Pancreas (tissue), 10 donors: ENCODE measurements at places on chromosomes 6 and 20. TPM values are rescaled to one million over a fixed set of nuclear protein-coding genes. Genes with fewer than 3 reads are reported as not detected.

The TRIM39 gene
- 5.7 TPM for total RNA-seq

- no peak for DNase-seq
Measured at GRCh38 chr6:157050537-157051265, 272.6 kb downstream of the TMEM242 start.

The NKAIN2 gene
- not detected for total RNA-seq

The CENPQ gene
- 1.2 TPM for total RNA-seq

GRCh38 chr6:97656706-97657350 lies 373.8 kb upstream of the MMS22L start:
- DNase-seq = no peak

- DNase-seq = no peak
Measured at GRCh38 chr6:105364243-105364642, 38.6 kb downstream of the PREP start.

DNA sequence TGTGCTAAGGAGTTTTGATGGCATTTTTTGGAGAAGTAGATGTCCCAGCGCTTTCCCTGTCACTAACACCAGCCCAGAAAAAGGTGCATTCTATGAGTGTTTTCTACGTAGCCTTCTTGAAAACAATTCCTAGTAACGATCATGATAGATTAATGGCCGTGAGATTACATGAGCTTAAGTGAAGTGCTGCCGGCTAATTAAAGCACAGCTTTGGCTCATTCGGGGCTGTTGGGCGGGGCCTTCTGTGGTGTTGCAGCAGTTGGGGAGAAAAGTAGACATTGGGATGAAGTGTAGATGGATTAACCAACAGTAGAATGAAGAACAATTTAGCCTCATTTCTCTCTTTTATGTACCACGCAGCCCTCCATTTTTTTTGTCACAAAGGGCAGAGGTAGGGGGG lies 20.8 kb upstream of the TRAF3IP2 start:
- no peak for DNase-seq

The HDGFL1 gene
- total RNA-seq = not detected

The OR12D3 gene
- total RNA-seq = not detected

- no peak for DNase-seq
Measured at GRCh38 chr6:129748212-129748900, 38.4 kb upstream of the ARHGAP18 start.

DNA sequence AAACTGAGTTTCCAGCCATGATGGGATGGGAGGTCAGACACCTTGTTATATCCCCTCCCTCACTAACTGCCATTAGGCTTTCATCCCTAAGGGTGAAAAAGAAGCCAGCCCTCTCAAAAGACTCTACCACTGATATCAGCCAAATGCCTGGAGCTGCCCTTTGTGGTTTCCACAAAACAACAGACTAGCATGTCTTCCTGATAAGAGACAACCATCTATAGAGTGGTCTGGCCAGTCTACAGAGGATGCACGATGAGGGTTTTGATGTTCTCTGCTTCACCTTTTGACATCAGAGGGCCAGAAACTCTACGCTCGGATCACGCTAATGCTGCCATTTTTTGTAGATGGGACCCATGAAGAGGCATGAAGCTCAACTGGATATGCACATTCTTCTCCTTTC lies 61.7 kb upstream of the ARHGAP18 start:
- no peak for DNase-seq

- DNase-seq = no peak
Measured at GRCh38 chr6:154682633-154683125, 50.5 kb upstream of the SCAF8 start.

- no peak for DNase-seq
Measured at GRCh38 chr20:61332016-61332975, 80.2 kb downstream of the CDH4 start.

The REM1 gene
- total RNA-seq = 0.26 TPM

DNA sequence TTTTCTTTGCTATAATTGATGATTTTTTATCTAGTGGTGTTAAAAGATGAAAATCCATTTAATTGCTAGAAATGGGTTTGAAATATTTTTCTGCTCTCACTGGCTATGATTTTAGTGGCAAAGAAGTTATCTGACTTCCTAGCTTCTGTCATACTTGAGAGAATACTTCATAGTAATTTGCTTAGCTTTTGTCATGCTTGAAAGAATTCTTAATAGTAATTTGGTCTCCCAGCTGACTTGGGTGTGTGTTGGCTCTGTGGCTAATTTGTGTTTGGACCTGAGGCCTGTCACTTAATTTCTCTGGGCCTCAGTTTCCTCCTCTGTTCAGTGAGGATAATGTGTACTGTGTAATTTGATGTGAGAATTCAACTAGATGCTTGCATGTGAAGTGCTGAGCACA lies 12.8 kb upstream of the RMND1 start:
- DNase-seq = no peak

- DNase-seq = no peak
Measured at GRCh38 chr6:43296780-43297497, 1.1 kb upstream of the SLC22A7 start.

DNA sequence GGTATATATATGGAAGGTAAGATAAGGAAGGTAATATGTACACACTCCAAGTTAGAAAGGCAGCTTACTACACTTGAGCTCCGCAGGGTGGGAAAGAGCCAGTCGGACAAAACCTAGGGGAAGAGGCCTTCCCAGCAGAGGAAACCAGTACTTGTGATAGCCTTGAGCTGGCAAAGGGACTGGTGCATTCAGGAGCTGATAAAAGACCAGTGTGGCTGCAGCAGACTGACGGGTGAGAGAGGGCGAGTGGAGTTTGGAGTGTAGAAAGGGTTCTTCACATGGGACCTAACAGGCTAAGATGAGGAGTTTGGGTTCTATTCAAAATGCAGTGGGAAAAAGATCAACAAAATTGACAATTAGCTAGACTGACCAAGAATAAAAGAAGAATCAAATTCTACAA lies 49.3 kb upstream of the KIF13A start:
- no peak for DNase-seq

- no peak for DNase-seq
Measured at GRCh38 chr20:38880952-38881735, 45.1 kb upstream of the FAM83D start.

GRCh38 chr6:53611889-53612288 lies 53.7 kb downstream of the KLHL31 start:
- DNase-seq = no peak

- no peak for DNase-seq
Measured at GRCh38 chr6:40517654-40518053, 69.5 kb downstream of the LRFN2 start.

The BTN3A1 gene
- 6.7 TPM for total RNA-seq

DNA sequence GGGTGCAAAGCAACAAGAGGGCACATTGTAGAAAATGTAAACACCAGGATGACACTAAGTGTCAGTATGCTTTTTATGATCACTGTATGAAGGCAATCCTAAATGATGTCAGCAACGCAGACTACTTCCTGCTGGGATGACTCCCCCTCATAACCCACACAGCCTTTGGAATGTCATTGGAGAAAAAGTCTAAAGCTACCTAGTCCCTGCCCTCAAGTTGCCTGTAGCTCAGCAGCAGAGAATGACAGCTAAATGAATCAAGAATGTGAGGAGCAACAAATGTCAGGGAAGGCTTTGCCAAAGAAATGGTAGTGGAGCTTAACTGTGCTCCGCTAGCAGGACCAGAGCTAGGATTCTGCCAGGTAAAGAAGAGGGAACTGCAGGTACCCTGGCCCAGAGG lies 555.6 kb downstream of the CD83 start:
- DNase-seq = no peak

DNA sequence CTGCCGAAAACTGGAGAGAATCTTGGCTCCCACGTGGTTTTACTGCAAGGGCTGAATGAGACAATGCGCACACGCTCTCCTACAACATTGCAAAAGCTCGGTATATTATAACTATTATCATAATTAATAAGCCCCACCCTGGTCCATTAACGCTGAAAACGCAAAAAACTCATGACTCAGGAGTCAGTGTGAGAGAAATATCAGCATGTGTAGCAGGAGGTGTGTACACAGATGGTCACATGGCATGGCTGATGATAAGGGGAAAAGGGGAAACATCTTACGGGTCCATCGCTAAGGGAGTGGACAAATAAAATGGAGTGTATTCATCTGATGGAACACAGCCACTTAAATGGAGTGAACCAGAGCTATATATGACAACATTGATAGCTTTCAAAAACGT lies 29.2 kb downstream of the CDH22 start:
- no peak for DNase-seq

DNA sequence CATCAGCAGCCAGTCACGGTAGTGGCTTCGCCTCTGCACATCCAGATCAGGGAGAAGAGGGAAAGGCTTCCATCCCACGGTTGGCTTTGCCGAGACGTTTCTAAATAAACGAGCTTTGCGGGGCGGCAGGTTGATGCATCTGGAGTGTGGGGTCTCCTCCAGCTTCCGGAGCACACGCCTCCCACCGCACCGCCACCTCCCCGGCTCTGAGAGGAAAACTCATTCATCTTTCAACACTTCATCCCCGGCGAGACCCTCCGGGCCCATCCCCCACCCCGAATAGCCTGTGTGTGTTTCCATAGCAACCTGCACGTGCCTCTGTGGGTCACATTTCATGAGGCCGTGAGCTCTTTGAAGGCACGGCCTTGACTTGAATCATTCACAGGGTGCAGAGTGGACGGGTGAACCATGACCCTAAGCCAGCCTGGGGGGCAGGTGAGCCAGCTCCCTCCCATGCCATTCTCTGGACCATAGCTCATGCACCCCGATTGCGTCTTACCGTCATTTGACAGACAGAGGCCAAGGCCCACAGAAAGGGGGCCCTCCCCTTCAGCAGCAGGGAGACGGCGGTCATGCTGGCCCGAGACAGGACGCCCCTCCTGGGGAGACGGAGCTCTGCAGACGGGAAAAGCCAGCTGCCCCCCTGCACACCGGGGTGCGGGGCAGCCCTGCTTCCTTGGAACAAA lies 16.2 kb upstream of the CHRNA4 start:
- DNase-seq = no peak

DNA sequence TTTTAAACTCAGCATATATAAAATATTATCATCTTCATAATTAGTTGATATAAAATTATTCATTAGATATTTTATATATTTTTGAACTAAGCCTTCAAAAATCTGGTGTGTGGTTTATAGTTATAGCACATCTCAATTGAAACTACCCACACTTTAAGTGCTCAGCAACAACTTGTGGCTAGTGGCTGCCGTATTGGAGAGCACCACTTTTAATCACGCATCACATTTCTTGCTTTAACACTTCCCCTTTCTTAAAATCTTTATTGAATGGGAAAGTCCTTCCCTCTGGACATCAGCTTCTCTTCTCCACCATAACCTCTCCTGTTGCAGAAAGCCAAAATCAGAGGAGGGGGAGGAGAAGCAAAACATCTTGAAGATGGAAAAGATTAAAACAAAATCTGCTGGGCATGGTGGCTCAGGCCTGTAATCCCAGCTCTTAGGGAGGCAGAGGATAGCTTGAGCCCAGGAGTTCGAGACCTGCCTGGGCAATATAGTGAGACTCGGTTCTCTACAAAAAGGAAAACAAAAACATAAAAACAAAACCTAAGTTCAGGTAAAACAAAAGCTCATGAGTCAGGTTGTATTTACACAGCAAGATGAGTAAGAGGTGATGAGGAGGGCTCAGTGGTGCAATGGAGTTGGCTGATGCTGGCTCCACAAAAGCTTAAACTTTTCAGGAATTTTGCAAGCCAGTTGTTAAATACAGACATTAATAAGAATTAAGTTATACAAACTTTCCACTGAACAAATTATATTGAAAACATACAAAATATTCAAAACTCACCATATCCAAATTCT lies 237.0 kb upstream of the SUPT3H start:
- no peak for DNase-seq

The DPPA5 gene
- not detected for total RNA-seq

The OSER1 gene
- total RNA-seq = 12.2 TPM

- DNase-seq = no peak
Measured at GRCh38 chr6:167870321-167870720, 43.6 kb downstream of the AFDN start.

- DNase-seq = no peak
Measured at GRCh38 chr6:11324453-11325015, 92.1 kb upstream of the NEDD9 start.

- no peak for DNase-seq
Measured at GRCh38 chr6:46918806-46919205, 2.9 kb downstream of the ADGRF5 start.

DNA sequence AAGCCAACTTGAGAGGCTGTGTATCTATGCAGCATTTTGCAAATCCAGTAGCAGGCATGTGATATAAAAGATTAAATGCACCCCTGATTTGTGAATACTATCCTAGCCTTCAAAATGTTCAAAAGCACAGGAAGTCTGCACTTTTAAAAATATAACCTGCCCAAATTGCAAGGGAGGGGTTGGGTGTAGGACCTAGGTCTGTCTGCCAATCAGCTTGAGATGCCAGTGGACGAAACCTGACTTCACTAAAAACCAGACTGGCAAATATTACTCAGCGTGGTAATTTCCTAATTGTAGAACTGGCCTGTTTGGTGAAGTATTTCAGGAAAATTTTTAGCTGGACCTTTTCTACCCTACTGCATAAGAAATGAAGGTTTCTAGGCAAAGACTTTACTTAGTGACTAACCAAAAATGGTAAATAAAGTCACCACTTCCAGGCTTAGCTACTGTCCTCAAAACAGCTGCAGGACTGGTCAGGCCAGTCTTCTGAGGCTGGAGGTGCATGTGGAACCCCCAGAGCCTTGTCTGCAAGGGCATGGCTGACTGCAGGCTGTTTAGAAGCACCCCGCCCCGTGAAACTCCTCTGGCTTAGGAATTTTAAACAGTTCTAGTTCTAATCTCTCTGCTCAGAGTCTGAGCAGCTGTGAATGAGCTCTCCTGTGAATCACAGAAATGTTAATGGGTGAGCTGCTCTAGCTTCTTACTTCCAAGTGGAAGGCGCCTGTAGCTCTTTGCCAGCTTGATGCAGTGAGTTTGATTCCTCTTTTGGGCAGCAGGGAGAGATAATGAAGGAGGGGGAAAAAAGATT lies 104.4 kb upstream of the ESR1 start:
- DNase-seq = no peak

The CAGE1 gene
- total RNA-seq = not detected

- DNase-seq = no peak
Measured at GRCh38 chr6:3005874-3006273, 6.2 kb downstream of the NQO2 start.

DNA sequence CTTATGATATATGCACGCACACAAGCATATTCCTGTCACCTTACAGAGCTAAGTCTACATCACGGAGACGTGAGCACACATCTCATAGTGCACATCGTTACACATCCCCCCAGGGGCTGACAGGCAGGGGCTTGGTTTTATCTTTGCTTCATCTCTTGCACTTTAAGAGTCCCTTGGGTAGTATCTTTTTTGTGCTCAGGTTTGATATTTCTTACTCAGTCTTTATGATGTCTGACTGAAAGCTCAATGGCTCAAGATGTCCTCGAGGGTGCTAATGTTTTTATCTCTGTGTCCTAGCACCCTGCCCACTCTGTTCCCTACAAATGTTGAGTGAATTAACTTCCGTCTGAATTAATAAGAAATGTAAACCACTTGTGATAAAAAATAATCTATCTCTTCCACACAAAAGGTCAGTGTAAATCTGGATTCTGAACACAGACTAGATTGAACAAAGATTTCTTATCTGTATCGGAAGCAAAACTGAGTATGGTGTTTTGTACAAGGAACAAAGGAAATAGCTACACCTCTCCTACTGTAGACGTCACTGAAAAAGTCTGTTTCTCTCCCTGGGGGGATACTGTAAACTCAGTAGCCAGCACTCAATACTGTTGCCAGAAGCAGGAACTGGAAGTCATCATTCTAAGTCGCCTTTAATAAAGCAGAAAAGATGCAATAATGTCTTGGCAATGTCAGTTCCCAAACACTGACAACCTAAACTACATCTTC lies 195.1 kb downstream of the PRKN start:
- no peak for DNase-seq
